NCI-H1092 treated with DMSO at 0.1 percent for 48 hours (cell line): ENCODE measurements at places on chromosomes 11 and 22.
A peak's percentile ranks its signal among the peaks of the same experiment; 100 is the strongest.

DNA sequence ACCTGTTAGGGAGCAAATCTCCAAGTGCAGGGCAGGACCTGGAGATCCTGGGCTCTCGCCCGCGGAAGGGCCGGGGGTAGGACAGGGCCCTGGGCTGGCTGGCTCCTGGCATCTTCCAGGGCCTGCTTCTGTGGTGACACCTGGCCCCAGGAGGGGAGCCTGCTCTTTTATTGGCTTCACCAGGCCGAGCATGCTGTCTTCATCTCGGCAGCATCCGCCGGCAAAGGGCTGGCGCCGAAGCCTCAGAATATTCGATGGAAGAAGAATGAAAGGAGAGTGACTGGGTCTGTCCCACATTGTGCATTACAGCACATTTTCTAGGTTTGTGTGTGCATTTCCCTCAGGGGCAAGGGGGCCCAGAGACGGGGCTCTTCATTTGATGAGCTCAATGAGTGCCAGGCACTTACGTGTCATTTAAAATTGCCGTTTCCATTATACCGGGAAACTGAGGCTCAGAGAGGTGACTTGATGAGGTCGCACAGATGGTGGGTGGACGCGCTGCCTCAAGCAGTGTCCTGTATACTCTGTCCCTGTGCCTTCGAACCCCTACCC is 70.0 kb downstream of the RBX1 start:
- no peak for DNase-seq

DNA sequence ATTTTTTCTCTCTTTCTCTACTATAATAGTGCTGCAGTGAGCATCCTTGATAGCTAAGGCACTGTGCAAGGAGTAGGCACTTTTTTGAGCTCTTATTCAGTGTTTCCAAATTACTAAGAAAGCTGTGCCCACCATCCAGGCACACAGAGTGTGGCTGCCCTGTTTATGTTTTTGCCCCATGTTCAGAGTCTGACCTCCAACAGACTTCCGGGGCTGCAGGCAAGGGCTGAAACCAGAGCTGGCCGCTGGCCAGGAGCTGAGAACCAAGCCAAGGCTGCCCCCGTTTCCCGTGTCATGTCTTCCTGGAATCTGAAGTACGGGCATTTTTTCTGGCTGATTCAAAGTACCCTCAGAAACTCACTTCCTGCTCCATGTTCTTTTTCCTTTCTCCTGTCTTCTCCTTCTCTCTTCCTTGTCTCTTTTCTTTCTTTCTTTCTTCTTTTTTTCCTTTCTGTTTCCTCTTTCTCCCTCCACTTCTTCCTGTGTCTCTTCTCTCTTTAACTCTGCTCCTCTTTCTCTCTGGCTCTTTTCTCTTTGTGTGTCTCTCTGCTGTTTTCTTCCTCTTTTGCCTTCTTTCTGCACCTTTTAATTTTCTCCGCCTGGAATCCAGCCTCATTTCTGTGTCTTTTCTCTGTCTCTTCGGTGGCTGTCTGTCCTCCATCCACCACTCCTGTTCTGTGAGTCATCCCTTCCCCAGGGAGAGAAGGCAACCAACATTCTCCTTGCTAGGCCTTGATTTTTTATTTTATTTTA is 17.0 kb upstream of the KCTD14 start:
- peak; percentile 90 for DNase-seq

GRCh38 chr11:125110506-125110905 is 920 bp downstream of the TMEM218 start:
- no peak for DNase-seq

- no peak for DNase-seq
Observed at GRCh38 chr11:113952070-113952469, 22.8 kb upstream of the HTR3A start.

DNA sequence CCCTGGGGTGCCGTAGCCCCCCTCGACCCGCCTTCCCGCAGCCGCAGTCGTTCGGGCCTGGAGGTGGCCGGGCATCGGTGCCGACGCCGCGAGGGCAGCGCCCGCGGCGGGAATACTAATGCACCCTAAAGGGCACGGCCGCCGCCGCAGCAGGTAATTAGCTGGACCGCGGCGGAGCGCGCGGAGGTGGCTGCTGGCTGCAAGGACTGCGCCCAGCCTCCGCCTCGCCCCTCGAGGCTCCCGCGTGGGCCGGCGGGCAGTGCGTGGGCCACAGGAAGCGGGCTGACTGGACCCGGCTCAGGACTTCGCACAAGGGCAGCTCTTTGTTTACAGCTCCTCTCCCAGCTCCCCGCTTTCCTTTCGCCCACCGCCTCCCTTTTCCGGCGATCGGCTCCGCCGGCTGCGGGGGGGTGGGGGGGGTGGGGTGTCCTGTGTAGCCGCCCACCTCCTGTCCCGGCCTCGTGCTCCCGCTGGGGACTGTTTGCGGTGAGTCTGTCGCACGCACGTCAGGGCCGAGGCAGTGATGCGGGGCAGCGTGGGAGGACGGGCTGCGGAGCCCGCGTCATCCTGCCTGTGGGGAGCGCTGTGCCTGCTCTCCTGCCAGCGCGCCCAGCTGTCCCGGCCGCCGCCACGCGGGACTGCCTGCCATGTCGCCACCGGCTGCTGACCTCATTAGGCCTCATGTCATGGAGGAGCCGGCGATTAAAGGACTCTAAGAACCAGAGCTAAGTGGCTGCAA is 53.2 kb downstream of the GRIK4 start:
- DNase-seq = peak; percentile 55
